Subcutaneous preadipocyte (primary cell): ENCODE measurements at places on chromosomes 3 and 15. TPM values are rescaled to one million over a fixed set of nuclear protein-coding genes. Genes with fewer than 3 reads are reported as not detected.

Gene C2CD4A
- total RNA-seq: not detected in 2 replicates

Gene BNC1
- 1.5 and 14.3 TPM in 2 replicates for total RNA-seq

Gene TMC3
- total RNA-seq: not detected in 2 replicates

Gene PRKAR2A
- total RNA-seq: 35.6 and 57.3 TPM in 2 replicates

Gene CADPS
- total RNA-seq: under 0.01 and 0.59 TPM in 2 replicates

Gene STAB1
- total RNA-seq: 0.20 and 1.8 TPM in 2 replicates

Gene CCR2
- total RNA-seq: not detected in 2 replicates

Gene CLEC3B
- total RNA-seq: 33.4 and 48.5 TPM in 2 replicates

Gene ACTC1
- total RNA-seq: not detected in 2 replicates

Gene RTP3
- not detected in 2 replicates for total RNA-seq

Gene KIF15
- total RNA-seq: 10.7 and 17.4 TPM in 2 replicates

Gene KBTBD13
- total RNA-seq: not detected in 2 replicates

Gene PCLAF
- 44.6 and 60.3 TPM in 2 replicates for total RNA-seq

Gene GNAT1
- total RNA-seq: not detected in 2 replicates
